ENCODE measurements at places on chromosomes 1 and 21.

GRCh38 chr1:112603541-112603940 is 15.4 kb downstream of the ST7L start:
- DNase-seq: no peak

DNA sequence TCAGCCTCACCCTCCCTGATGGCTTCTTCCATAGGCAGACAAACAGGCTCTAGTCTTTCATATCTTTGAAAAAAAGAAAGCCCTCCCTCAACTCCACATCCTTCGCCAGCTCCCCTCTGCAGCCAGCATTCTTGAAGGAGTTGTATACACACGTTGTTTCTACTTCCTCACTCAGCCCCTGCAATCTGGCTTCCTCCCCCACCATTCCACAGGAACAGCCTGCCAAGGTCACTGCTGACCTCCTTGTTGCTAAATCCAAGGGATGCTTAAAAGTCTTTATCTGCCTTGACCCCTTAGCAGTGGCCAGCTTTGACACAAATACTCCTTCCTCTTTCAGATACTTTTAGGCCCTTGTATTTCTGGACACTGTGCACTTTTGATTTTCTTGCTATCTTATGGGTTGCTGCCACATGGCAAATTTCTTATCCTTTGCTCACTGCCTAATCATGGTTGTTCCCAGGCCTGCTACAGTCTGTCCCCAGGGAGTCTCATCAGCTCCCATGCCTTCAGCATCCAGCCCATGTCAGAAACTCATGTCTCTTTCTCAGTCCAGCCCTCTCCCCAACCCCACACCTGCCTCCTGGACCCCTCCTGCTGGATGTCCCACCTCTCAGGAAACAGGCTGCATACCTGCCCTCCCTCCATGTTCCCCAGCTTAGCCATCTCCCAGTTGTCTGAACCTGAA is 8.3 kb downstream of the FAM229A start:
- no peak for DNase-seq

DNA sequence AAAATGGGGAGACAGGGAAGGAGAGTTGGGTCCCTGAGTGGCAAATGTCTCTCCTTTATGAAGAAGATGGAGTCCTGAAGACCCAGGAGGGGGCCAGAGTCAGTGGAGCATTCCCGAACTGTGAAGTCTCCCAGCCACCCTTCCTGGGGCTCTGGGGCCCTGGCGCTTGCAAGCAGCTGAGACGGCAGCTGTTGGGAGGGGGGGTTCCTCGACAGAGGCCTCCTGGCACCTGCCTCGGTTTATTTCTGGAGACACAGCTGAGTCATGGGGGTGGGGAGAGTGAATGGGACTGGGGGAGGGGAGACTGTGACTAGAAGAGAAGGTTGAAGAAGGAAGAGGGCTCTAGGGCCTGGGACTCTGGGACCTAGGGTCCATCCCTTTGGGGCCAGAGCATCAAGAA is 14.0 kb downstream of the NES start:
- no peak for DNase-seq

DNA sequence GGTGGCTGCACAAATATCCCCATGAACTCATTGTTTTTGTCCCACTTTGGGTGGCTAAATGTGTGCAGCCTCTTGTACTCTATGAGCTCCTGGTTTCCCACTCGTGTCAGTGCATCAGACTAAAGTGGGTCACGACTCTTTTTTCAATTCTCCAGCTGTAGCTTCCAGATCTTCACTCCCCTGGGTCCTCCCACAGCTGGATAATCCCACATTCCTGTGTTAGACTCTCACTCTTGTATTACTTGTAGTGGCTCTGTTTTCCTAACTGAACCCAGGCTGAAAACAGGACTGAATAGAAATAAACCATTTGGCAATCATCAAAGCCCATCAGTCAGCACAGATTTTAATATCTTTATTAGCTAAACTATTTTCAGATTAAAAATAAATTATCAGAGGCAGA is 60.4 kb downstream of the UBE2U start:
- no peak for DNase-seq

GRCh38 chr21:42587036-42587435 is 66.4 kb upstream of the PDE9A start:
- no peak for DNase-seq

DNA sequence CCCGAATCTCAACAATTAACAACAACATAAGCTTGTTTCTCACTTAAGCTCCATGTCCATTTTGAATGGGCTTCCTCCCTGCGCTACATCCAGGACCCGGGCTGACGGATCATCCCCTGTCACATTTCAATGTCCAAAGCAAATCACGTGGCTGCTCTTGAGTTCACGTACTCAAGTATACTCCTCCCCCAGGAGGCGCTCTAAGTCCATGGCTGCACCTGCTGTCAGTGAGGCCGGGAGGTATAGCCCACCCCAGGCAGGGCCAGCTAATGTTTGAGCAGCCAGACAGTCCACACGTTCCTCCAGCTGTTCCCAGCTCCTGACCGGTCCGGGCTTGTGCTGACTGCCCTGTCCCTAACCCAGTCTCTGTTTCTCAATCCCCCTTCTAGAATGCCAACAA is 220.8 kb downstream of the SLC35F3 start:
- DNase-seq: no peak

GRCh38 chr21:15692711-15693110 is 37.1 kb upstream of the USP25 start:
- no peak for DNase-seq

DNA sequence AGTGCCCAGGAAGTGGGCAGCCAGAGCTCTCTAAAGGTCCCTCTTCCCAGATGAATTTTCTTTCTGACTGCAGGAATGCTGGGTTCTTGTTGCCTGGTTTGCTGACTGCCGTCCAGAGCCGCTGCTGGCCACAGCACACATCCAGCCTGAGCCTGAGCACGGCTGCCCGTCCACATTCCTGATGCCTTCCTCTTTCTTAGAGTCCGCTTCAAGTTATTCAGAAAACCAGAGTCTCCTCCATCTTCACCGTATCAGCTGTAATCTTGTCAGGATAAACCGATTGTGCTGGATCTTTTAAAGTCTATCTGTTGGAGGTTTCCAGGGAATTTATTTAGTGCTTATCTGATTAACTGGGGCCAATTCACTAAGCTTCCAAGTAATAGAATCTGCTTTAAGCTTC is 84.8 kb upstream of the BCAR3 start:
- DNase-seq: no peak

DNA sequence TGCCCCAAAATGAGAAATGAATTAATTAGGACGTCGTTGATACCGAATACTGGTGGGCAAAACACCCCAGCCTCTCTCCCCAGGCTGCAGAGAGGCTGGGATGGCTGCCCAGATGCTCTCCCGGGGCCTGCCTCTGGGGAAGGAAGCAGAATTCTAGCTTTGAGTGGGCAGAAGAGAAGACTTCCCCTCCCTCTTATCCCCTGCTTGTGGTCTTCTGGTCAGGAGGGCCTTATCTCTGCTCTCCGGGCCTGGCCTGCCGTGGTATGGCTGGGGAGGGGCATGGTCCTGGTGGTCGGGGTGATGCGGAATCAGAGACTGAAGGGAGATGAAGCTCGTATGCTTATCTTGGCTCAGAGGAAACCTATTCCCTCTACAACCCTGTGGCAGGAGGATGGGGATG is 9.8 kb upstream of the CSF3R start:
- DNase-seq: no peak

DNA sequence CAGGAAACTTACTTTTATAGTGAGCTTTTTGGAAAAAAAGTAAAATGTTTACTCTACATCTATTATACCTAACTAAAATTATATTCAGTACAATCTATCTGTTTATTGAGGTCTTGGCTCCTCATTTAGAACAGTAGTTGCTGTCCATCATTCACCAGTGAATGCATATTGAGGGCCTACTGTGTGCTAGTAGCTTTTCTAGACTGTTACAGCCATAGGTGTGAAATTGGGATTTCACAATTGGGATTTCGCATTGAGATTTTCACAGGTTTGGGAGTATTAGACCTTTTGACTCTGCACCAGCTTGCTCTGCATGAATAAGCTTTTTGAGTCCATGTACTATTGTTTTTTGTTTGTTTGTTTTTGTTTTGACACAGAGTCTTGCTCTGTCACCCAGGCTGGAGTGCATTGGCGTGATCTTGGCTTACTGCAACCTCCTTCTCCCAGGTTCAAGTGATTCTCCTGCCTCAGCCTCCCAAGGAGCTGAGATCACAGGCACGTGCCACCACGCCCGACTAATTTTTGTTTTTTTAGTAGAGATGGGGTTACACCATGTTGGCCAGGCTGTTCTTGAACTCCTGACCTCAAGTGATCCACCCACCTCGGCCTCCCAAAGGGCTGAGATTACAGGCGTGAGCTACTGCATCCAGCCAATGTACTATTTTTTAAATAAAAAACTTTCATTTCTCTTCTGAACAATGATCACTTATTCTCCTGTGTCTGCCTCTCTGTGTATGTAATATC is 47.2 kb upstream of the ERRFI1 start:
- DNase-seq: no peak

DNA sequence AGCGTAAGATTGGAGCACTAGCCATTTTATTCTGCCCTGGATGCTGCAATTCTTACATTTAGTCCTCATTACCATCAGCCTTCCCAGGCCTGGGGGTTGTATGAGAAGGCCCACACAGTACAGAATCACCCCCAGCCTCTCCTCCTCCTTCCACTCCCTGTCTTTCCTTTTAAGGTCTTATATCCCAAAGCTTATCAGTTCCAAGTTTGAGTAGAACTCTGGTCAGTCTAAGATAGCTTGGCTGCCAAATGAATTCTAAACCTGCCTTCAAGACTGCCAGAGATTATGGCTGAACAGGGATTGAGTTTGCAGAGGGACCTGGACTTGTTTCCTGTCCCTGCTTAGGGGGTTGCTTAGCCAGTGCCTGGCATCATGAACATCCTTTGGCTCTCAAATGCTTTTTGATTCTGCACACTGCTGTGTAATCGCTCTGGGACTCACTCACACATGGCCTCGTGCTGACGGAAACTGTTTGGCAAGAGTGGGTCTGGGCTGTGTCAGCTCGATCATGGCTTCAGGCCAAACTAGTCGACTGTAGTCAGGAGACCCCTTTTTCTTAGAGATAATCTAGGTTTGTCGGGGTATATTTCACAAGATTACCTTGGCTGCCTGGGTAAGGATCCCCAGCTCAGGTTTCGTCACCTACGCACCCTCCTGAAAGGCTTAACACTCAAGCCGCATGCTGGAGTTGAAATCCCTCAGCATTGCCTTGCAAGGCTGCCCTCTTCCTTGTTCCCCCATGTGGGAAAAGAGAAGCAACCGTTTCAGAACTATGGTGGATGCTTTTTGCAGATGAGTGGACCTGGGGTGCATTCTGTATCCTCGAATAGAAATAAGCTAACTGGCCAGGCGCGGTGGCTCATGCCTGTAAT is 252.6 kb downstream of the NFIA start:
- DNase-seq: no peak

DNA sequence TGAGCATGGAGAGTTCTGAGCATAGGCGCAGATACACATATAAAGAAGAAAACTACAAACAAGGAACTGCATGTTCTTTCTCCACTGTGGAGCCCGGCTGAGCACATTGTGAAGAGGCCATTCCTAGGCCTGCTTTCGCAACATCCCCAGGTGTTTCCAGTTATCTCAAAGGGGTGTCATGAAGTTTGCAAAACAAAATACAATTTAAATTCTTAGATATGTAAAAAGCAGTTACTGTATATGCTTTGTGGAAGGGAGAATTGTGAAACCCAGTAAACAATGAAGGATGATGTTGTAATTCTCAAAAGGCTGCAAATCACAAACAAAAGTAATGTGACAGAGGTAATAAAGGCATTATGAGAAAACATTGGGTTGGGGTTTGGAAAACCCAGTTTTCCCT is 98.6 kb upstream of the ZNF644 start:
- DNase-seq: no peak

- peak; percentile 18 for DNase-seq
These were observed 22.6 kb downstream of the ETNK2 start for GRCh38 chr1:204128964-204129896.

DNA sequence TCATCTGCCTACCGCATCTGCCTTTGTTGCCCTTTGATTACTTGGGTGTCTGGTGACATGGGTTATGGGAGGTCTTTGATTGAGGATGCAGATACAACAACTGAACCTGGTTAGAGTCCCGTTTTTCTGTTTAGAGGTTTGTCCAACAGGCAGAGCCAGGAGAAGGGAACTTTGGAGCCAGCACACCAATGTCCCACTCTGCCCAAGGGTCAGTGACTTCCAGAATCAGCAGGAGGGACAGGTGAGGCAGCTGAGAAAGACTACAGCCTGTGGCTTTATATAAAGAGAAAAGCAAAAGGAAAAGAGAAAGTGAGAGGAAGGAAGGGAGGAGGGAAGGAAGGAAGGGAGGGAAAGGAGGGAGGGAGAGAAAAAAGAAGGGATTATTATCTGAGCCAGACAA is 101.5 kb upstream of the ZNF644 start:
- no peak for DNase-seq

- DNase-seq: no peak
These were observed 23.2 kb downstream of the TRIT1 start for GRCh38 chr1:39859859-39860812.

All from stimulated activated CD8-positive, alpha-beta memory T cell treated with anti-CD3 and anti-CD28 coated beads, Interleukin-15, amount 100 ng/mL, for 1 hour (primary cell).